ENCODE measurements at places on chromosomes 7 and 10.

DNA sequence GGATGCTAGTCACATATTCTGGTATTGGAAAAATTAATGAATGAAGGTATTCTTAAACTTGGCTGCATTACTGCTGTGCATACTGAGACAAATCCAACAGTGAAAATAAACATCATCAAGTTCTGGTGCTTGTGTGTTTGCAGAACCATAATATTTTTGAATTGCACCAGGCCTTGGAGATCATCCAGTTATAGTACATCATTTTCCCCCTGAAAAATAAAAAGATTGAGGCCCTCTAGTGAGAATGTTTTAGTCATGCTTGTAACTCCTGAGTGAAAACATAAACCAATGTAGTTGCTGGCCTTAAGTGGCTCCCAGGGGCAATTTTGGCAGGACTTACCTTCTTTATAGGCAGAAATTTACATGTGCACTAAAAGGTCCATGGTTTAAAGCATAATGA lies 218.8 kb upstream of the TMEM229A start:
- no peak overlapping the region for H3K27ac ChIP-seq
- no peak for DNase-seq
- H3K4me1 ChIP-seq, result no peaks in the 10 kb centered on the region
- H3K4me3 ChIP-seq, result no peak overlapping the region
- no peaks in the 10 kb centered on the region for H3K27me3 ChIP-seq
- no peaks in the 10 kb centered on the region for H3K36me3 ChIP-seq

- H3K4me3 ChIP-seq, result no peak overlapping the region
- peaks cover 14% of the 10 kb centered on the region for H3K36me3 ChIP-seq
- H3K27me3 ChIP-seq, result no peaks in the 10 kb centered on the region
Observed at GRCh38 chr10:22536620-22537019, 177.8 kb downstream of the PIP4K2A start.

DNA sequence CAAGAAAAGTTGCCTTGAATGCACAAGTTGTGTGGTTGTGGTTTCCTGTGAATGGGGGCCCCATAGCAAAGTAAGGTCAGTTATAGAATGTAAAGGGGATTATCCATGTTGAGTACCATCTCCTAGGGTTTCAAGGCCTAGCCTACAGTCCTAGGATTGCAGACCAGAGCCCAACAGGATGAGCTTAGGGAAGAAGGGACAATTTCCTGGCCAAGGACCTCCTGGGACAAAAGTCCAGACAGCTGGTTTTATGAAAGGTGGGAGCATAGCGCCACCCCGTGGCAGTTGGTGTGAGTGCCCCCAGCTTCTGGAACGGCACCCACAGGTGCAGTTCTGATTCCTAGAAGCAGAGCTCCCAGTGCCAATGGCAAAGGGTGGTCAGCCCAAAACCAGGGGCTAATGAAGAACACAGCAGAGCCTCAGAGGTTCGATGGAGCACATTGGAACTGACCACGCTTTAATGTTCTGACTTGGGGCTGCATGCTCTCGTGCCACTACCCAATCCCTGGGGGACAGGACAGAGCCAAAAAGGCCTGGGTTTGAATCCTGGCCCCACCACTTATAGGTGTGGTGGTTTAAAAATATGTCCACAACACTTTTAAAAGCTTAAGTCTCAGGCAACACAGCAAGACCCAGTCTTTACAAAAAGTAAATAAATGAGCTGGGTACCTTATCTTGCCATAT lies 25.8 kb upstream of the TMEM120A start:
- no peaks in the 10 kb centered on the region for H3K27me3 ChIP-seq
- H3K4me1 ChIP-seq, result no peaks in the 10 kb centered on the region
- no peak overlapping the region for H3K27ac ChIP-seq

DNA sequence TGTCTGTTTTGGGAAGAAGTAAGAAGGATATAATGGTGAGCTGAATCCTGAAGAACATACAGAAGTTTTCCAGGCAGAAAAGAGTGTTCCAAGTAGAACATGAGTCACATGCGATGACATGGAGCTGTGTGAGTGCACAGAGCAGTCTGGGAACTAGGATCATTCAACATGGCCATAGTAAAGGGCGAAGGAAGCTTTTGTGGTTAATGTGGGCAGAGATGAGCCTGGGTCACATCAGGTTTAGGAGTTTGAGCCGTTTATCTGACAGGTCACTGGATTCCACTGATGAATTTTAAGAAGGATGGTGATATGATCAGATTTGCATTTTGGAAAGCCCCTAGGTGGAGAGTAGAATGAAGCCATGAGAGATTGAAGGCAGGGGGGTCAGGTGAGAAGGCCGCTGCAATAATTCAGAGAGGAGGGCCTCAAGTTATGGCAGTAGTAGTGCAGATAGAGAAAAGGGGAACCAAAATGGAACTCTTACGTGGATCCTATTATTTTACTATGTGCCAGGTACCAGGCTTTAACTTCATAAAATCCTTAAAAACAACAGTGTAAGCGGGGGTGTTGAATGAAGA lies 171.3 kb downstream of the RNLS start:
- no peak for DNase-seq
- H3K27ac ChIP-seq, result no peak overlapping the region
- no peaks in the 10 kb centered on the region for H3K4me1 ChIP-seq
- H3K4me3 ChIP-seq, result no peak overlapping the region
- H3K27me3 ChIP-seq, result no peaks in the 10 kb centered on the region
- H3K36me3 ChIP-seq, result no peaks in the 10 kb centered on the region

Measured in vagina (tissue), 2 donors.